Activated naive CD4-positive, alpha-beta T cell treated with anti-CD3 and anti-CD28 coated beads, Interleukin-2, amount 10 ng/mL, durations not matched to agents 7 days and 5 days (primary cell): ENCODE measurements at places on chromosomes 7 and 10.

GRCh38 chr10:131475043-131475442 lies 163.5 kb upstream of the TCERG1L start:
- DNase-seq = no peak

DNA sequence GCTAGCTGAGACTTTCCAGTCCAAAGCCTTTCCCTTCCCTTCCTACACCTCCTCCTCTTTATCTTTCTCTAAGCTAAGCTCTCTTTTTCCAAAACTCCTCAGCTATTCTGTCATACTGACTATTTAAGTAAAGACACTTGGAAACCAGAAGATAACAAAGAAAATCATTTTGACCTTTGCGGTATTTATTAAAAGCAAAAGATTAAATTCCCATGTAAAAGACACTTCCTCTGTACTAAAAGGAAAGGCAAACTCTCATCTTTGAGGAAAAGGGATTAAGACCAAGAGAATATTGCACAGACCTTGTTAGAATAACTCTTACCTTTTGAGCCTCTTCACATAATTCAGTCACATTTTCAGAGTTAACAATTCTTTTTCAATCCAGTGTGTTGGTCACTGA lies 15.8 kb downstream of the ST8SIA6 start:
- no peak for DNase-seq

GRCh38 chr7:125567686-125568085 lies 638.1 kb upstream of the POT1 start:
- DNase-seq = no peak

DNA sequence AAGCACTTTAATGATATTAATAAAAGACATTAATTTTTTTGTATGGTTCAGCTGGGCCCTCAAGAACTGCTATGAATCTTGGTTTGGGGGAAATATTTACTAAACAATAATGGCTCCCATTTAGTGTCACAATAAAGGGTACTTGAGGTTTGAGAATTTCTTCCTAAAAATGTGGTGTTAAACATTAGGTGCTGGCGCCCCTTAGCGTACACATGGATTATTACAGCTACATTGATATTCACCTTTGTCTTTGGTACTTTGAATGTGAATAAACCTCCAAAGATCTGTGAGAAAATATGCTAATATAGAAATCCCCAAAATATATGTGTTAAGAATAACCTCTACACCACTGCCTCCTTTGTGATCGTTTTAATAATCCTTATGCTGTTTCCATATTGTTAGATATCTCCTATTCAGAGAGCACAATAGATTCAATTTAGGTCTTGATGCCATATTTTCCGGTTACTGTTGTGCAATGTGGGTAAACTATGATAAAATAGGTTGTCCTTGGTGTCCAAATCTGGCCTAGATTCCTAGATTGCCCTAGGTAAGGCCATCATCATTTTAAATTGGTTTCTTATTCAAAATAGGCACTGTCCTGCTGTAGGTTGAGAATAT lies 161.8 kb upstream of the CACNA2D1 start:
- DNase-seq = peak; percentile 22

DNA sequence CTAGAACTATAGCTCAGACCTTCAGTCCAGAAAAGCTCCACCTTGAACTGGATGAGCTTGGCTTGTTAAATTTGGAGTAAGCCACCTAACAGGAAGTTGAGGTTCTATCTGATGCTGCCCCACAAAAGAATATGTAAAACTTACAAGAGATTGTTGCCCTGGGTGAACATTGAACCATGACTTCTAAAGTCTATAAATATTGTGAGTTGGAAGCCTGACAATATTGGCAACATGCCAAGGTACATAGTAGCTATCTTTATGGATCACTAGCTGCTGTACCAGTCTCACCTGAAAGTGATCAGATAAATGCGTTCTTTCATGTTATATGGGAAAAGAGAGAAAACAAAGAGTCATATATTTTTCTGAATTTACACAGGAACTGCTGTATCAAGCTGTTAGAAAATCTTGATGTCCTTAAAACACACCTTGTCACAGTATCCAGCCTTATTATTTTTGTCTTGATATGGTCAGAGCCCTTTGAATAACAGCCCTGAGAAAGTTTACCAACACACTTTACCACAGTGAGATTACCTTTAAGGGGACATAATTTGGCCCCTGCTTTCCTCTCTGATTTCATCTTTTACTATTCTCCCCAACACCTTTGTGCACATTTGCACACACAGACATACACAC lies 92.0 kb downstream of the LSMEM1 start:
- DNase-seq = no peak

DNA sequence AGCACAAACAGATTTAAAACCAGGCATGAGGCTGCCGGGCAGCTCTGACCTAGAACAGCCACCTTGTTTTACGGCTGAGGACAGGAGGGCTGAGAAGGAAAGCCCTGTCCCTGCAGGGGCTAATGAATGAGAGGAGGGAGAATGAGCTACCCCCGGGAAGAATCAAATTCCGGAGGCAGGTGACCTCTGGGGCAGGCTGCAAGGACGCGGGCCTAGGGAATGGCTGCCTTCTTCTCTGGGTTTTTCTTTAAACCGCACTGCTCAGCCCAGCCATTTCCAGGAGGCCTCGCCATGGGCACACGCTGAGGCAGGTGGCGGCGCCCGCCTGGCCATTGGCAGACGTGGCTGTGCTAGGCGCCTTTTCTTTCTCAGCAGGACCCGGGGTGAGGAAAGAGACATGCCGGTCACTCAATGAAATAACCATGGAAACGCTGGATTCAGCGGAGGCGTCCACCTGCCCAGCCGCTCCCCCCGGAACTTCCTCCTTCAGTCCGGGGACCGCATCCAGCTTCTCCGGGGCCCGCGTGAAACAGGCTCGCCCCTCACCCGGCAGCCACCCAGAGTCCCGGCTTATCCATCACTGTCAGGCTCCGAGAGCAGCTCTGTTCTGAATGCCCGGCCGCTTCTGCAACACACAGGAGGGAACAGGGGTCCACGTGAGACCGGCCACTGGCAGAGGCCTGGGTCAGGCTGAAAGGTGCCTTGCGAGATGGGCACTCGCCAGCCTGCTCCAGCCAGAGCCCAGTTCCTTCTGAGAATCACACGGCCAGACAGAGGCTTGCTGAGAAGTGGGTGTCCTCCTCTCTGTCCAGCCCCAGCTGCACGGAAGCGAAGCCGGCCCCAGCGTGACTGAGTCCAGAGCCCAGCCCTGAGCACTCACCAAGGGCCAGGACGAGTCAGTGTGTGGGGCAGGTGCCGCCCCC lies 82.1 kb downstream of the PDGFA start:
- DNase-seq = no peak

DNA sequence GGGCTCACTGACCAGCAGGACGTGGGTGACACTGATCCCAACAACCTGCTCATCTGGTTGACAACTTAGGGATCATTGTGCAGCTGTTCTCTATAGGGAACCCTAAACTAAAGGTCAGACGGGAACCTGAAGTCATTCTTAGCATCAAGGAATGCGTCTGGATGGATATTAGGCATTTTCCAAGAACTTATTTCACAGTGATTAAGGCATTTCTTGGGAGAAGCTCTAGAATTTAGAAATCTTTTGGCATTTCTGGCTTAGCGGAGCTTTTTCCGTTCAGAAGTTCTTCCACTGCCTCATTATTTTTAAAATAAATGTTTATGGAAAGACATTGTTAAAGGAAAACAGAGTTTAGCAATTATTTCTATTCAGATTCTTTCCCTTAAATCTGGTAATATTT lies 303.3 kb upstream of the IGFBP3 start:
- no peak for DNase-seq

DNA sequence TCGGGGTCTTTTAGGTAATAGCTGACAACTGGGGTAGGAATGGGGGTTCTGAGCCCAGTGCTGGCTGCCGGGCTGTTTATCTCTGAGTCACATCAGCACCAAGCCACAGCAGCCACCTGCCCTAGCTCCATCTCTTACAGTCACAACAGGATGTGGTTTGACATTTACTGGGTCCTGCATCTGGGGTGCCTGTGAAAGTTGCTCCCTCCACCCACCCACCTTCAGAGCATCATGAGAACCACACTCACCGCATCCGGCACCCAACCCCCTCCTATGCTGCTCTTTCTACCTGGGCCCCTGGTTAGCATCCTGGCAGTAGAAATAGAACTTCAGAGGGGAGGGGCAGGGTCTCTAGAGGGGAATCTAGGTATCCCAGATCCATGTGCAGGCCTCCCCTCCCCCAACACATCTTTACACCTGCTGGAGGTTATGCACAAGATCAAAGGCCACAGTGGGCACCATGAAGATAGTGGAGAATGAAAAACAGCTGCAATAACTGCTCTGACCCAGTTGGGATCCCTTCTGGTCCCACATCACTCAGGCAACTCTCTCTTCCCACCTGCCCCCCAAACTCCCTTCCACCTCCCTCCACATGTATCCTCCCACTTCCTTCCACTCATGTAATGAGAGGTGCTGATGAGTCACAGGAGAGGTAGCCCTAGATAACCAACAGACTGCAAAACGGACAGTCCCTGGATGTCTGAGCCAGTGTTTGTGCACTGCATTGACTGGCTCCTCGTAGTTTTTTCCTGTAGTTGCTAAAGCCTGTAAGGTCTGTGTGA lies 38.2 kb downstream of the PRSS2 start:
- DNase-seq = peak; percentile 98

DNA sequence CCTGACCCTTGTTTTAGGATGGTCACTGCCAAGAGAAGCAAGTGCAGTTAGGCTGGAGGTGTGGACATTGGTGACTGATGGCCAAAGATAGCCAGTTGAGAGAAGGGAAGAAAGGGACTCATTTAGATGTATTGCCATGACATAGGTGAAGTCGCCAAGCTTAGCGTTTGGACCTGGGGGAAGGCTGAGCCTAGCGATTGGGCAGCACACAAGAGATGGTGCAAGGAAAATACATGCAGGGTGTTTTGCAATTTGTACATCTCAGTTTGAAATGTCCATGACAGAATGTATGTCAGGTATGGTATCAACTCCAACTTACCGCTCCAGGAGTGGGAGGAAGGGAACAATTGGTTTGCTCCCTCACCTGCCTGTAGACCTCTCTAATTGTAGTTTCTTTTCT lies 134.3 kb downstream of the MAPK8 start:
- DNase-seq = no peak

DNA sequence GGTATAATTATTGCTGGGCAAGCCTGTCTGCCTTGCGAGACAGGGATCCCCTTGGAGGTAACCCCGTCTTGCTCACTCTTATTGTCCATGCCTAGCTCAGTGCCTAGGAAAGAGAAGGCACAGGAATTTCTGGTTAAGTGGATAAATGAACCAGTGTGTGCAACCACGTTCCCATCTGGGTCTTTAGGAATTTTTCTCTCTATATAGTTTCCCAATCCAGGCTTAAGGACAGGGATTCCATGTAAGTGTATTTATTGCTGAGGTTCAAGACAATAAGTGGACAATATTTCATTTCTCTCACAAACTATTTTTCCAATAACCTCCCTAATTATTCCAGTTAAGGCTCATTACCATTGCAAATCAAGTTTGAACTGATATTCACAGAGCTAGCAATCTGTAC lies 8.9 kb upstream of the ADAM12 start:
- DNase-seq = no peak

- no peak for DNase-seq
Observed at GRCh38 chr7:131354390-131354789, 26.7 kb downstream of the MKLN1 start.

GRCh38 chr7:80630608-80631405 lies 7.6 kb upstream of the CD36 start:
- no peak for DNase-seq

DNA sequence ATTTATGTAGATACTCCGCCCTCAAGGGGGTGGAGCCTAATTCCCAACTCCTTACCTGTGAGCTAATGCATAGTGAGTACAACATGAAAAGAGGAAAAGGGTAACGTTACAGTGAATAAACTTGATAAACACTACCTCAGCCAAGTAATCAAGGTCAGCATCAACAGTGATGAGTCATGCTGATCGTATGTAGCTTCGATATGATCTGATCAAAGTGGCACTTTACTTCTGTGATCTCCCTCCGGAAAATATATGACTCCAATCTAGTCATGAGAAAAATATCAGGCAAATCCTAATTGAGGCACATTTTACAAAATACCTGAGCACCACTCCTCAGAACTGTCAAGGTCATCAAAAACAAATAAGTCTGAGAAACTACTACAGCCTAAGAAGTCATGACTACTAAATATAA lies 70.4 kb downstream of the VTI1A start:
- DNase-seq = no peak

DNA sequence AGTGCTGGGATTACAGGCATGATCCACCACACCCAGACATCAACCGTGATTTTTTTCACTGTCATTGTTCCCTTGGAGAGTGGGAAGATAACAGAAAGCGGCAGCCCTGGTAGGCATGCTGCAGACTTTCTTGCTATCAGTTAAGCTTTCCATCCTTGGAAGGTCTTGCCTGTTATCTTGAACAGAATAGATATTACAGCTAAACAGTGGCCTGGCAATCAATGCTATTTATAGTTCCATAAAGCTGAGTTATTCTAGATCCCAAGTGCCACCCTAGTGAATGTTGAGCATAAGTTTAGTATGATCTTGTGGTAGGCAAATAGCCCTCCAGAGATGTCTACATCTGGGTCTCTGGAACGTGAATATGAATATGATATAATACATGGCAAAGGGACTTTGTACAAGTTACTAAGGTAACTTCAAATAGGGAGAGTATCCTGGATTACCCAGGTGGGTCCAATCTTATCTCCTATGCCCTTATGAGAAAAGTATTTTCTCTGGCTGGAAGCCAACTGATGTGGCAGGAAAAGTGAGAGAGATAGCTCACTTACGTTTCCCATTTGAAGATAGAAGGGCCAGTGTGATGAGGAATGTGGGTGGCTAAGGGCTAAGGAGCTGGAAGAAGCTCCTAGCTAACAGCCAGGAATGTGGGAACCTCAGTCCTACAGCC lies 609.1 kb upstream of the IGFBP3 start:
- no peak for DNase-seq

DNA sequence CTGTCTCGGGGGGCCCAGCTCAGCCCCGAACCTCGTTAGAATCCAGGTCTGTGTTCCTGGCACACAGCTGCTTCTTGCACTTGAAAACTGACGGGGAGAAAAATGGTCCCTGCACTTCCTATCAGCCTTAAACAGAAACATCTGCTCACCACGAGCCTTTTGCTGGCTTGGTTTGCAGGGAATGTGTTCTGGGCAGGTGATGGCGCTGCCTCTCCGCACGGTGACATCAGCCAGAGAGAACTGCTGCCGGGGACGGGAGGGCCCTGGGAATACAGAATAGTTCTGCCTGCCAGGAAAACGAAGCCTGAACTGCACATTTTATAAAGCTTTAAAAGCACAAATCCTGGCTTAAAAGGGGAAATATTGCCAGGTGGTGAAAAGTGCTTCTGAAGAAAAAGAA lies 622.5 kb downstream of the TYW1 start:
- no peak for DNase-seq

- DNase-seq = no peak
Observed at GRCh38 chr7:108452707-108453106, 3.5 kb downstream of the NRCAM start.

- DNase-seq = no peak
Observed at GRCh38 chr10:63099734-63100133, 33.4 kb upstream of the NRBF2 start.

GRCh38 chr7:124033095-124033806 lies 384 bp upstream of the TMEM229A start:
- DNase-seq = no peak

DNA sequence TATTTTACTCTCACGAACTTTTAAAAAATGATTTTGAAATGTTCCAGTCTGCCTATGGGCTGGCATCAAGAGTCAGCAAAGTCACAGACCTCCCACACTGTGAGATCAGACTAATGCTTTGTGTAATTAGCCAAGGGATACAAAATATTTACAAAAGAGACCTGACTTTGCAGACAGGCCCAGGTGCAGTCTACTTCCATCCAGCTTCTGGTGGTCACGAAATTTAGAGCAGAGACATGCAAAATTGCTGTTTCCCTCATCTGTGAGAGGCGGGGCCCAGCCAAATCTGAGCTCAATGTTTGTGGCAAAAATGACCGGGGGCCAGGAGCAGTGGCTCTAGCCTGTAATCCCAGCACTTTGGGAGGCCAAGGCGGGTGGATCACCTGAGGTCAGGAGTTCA lies 82.5 kb upstream of the PITRM1 start:
- no peak for DNase-seq
